ENCODE measurements at places on chromosomes 1 and 21. TPM values are rescaled to one million over a fixed set of nuclear protein-coding genes. Genes with fewer than 3 reads are reported as not detected.
A peak's percentile ranks its signal among the peaks of the same experiment; 100 is the strongest.

FCMR gene
- total RNA-seq: 0.23 TPM

CTSS gene
- 29.7 TPM for total RNA-seq

H3-3A gene
- 305 TPM for total RNA-seq

PIGR gene
- total RNA-seq: not detected

LIPI gene
- total RNA-seq: not detected

DENND2D gene
- total RNA-seq: 5.7 TPM

FCER1A gene
- not detected for total RNA-seq

DCDC2B gene
- total RNA-seq: not detected

FAM163A gene
- 0.06 TPM for total RNA-seq

AMIGO1 gene
- 3.7 TPM for total RNA-seq

DPH5 gene
- 70.4 TPM for total RNA-seq

OR2T2 gene
- not detected for total RNA-seq

RXRG gene
- total RNA-seq: 0.17 TPM

B3GALT6 gene
- total RNA-seq: 44.5 TPM

SPRR4 gene
- total RNA-seq: not detected

DNA sequence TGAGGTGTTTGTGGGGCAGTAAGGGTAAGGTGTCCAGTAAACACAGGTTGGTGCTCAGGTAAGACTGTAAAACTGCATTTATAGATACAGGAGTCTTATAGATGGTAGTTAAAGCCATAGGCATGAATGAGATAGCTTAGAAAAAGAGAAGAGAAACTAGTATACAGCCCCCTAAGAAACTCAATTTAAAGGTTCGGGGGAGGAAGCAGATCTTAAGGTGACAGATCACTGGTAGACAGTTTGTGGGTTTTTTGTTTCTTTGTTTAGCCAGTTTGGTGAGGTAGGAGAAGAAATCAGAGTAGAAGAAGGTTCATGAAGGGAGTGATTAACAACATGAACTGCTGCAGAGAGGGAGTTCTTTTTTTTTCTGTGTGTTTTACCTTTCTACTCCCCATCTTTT lies 6.1 kb upstream of the AGO3 start:
- DNase-seq: no peak

- DNase-seq: no peak
Measured at GRCh38 chr1:86288586-86289147, 107.5 kb downstream of the ODF2L start.

DNA sequence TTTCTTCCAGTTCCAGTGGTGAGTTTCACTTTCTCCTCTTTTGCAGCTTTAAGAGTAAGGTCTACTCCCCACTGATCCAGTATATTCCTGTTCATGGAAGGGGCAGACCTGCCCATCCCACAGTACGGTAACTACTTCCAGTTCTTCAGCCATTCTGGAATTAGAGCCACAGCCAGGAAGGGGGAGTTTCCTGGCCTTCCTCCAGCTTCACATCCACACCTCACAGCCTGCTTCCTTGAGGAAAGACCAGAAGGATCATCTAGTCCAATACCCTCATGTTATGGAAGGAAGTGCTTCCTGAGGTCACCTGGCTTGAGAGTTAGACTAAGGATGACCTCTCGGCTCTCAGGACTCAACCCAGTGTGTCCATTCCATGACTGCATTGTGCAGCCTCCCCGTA lies 597.8 kb downstream of the KIF26B start:
- no peak for DNase-seq

- no peak for DNase-seq
Measured at GRCh38 chr1:107953556-107953955, 11.4 kb downstream of the VAV3 start.

DNA sequence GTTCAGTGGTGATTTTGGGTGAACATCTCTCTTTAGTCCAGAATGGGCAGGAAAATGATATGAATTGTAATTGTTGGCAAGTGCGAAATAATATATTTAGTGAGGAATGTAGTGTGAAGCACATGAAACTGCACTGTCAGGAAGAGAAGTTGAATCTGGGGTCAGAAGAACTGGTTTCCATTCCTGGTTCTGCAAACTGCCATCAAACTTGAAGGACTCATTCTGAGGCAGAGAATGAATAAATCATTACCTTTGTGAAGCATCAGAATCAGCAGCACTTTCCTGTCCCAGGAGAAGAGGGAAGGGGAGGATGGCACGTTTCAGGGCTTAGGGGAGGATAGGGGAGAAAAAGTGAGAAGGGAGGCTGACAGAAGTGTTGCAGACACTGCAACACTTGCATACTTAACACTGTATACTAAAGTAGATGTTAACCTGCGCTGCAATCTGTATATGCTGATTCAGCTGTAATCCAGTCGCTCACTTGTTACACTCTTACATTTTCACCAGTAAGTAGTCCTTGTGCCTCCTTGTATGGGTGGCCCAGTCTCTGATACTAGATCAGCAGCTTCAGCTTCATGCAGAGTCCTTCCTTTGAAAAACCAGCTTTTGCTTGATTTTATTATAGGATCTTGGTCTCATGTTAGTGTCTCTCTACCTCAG lies 10.5 kb upstream of the RPTN start:
- DNase-seq: no peak

GRCh38 chr1:17075470-17076255 lies 21.8 kb upstream of the SDHB start:
- DNase-seq: peak; percentile 35

DNA sequence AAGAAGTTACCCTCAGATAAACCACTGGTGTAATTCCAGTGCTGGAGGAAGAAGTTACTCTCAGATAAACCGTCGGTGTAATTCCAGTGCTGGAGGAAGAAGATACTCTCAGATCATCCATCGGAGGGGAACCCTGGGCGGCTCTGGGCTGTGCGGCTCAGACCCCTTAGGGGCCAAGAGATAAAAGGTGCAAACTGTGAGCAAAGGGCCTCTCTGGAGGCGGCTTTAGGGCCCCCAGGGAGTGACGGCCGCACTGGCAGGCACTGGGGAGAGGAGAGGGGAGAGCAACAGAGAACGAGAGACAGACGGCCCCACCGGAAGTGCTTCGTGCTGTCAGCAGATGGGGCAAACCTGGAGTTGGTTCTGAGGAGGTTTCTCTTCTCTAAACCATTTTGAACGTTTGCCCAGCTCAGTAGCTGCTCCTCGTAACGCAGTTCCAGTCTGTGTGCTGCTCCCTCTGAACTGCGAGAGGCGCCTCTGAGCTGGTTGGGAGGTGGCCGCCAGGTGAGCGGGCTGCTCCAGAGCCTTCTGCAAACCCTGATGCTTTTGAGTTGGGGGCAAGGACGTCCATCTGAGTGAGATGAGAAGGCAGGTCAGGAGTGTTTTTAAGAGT lies 62.6 kb upstream of the COL6A1 start:
- DNase-seq: no peak

GRCh38 chr1:226491093-226491850 lies 57.3 kb upstream of the STUM start:
- DNase-seq: no peak

- DNase-seq: no peak
Measured at GRCh38 chr1:93619507-93620171, 62.0 kb downstream of the BCAR3 start.

DNA sequence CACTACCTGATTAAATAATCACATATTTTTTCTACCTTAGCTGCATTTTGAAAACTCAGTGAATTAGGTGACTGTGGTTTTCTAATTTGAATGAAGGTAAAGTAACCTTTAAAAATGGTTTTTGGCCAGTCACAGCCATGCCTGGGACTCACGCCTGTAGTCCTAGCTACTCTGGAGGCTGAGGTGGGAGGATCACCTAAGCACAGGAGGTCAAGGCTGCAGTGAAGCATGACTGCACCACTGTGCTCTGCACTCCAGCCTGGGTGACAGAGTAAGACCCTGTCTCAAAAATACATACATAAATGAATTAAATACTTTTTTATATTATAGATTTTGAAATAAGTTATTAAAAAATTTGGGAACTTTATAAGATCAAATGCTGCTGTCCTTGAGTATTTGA lies 5.7 kb downstream of the CNST start:
- DNase-seq: no peak

DNA sequence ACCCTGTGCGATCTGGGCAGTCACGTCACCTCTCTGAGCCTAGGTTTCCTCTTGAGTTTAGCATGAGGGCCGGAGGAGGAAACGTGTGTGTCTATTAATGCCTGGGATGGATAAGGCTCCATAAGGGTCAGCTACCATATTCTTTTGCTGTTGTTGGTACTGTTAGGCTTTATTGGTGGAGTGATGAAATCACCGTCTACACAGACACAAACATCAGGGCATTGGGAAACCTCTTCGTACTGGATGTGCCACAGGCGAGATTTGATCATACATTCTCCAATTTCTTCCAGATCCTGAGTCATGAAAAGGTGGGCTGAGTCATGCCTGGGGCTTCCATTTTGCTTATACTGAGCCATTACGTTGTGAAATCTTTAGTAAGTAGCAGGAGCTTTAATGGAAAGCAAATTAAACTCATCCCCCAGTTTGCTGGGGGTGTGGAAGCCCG lies 24.9 kb upstream of the GRHL3 start:
- DNase-seq: peak; percentile 93

DNA sequence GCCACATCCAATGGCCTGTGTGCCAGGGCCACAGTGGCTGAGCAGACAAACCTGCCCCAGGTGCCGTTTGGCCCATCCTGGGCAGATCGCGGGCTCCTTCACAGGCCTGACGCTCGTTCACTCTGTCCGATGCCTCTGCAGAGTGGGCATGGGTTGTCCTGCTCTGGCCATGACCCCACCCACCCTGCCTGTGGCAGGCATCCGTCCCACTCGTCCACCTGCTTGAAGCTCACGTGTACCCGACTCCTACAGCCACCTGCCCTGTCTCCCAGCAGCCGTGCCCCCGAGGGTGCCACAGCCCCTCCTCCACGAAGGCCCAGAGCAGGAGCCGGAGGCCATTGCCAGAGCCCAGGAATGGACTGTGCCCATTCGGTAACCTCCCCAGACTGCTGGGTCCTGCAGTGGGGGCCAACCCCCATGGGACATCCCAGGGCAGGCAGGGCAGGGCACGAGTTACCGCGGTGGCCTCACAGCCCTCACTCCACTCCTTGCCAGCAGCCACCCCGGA lies 41.9 kb downstream of the TRIM11 start:
- DNase-seq: no peak

DNA sequence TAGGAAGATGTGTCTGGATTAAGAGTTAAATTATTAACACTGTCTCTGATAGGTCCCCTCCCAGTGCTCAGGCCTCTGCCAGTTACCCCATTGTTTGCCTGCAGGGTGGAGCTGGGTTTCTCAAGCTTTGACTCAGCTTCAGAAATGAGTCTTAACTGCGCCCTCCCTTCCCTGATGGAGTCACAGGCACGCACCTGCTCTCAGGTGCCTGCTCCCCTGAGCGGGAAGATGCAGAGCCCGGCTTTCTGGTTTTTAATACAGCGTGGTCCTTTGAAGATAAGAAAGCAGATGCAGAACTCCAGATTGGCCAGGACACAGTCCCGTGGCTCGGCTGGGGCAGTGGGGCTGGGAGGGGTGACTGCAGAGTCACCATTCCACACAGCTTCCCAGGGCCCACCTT lies 3.2 kb upstream of the SPRR4 start:
- no peak for DNase-seq

GRCh38 chr1:60868901-60869663 lies 213.3 kb upstream of the NFIA start:
- DNase-seq: no peak

GRCh38 chr21:30072496-30072895 lies 94.1 kb downstream of the CLDN17 start:
- peak; percentile 72 for DNase-seq

- DNase-seq: peak; percentile 91
Measured at GRCh38 chr1:41672173-41672572, 187.7 kb upstream of the EDN2 start.
